ENCODE measurements at places on chromosomes 2 and 18.

DNA sequence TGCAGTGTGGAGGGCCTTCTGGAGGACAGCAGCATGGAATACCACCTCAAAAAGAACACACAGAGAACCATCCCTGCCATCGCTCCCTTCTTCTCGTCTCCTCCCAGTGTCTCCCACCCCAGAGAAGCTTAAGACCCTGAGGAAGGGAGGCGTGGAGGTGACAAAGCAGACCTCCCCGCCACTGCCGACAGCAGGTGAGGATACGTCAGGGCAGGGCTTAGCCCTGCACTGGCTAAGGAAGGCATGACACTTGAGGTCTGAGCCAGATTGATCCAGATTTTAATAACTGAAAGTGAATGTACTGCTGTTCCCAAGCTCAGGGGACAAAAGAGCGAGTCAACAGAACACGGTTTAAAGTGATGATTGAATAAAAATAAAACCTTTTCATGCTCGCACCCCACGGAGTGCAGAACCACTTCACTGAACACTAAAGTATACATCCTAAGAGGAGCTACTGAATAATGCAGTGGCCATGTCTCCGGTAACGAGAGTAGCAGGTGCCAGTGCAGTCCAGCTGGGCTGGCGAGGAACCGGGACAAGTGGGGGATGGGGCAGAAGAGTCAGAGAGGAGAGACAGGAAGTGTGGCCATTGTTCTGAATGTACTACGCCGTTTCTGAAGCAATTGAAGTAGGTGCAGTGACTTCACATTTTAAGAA, 391.0 kb downstream of the CDH2 start:
- no peak for DNase-seq

DNA sequence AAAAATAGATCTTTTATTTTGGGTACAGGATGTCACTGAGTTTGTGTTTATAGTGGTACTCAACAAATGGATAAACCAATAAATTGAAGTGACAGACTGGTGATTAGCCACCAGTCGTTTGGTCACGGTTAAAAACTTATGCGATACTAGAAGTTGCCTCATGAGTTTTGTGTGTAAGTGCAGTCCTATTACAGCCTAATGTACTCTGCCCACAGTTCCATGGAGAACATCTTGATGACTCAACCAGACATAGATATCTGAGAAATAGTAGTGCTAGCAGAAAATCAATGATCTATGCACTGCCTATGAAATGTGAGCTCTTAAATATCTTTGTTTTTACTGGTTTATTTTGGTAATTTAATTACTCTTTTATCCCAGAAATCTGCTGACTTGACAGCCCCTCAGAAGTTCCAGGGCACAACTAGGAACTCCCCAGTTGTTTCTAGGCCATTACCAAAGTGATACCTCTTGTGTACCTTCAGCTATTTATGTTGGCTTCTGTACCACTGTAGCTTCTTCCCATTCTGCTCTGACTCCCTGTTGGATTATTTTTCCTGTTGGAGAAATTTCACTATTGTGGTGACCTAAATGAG, 209.1 kb upstream of the KCNJ3 start:
- DNase-seq, result no peak

DNA sequence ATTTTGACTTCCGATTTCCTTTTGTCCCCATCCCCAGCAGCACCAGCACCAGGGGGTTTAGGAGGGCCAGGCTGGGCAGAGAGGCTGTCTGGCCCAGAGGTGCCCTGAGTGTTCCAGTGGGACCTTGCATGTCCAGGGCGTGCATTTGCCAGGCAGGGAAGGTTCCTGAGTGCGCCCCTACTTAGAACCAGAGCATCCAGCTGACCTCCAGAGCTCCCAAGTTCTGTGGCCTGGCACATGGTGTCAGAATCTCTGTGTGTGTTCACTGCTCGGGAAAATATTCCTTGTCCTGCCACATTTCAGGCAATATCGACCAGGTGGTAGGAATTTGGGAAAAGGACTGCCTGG, 5.5 kb downstream of the SIX3 start:
- no peak for DNase-seq

DNA sequence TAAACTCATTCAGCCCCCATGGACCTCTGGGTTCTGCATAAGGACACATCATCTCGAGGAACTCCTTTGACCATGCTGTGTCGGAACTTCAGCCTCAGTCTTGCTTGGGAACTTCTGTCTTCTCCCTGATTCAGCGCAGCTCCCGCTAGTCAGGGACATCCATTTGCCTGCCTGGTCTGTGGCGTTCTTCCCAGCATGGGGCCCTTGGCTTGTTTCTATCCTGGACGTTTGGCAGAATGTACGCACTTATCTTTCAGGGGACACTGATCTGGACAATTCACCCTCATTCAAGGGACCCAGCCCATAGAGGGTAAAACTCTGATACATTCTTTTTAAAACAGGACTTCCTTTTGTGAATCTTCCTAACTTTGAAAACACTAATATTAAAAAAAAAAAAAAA, 75.8 kb upstream of the WIPF1 start:
- no peak for DNase-seq

- no peak for DNase-seq
These were observed 3.1 kb downstream of the ARHGAP15 start for GRCh38 chr2:143132355-143132754.

- no peak for DNase-seq
These were observed 1.6 kb upstream of the HOXD3 start for GRCh38 chr2:176155356-176156044.

DNA sequence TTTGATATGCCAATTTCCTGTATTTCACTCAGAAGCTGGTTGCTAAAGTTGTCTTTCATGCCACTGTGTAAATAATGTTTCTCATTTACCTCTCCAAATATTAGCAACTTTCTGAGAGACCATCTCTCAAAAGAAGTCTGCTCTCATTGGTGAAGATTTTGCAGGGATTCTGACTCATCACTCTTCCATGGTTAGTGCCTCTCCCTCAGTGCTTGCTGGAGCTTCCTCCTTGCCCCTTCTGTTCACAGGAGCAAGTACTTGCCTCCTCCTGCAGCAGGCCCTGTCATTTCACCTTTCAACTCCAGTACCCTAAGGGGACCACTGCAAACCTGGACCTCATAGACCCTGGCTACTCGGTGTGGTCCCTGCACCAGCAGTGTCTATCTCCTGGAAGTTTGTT, 168.8 kb downstream of the ZNF385B start:
- no peak for DNase-seq

GRCh38 chr2:54581326-54582039, 125.4 kb downstream of the SPTBN1 start:
- DNase-seq, result no peak

DNA sequence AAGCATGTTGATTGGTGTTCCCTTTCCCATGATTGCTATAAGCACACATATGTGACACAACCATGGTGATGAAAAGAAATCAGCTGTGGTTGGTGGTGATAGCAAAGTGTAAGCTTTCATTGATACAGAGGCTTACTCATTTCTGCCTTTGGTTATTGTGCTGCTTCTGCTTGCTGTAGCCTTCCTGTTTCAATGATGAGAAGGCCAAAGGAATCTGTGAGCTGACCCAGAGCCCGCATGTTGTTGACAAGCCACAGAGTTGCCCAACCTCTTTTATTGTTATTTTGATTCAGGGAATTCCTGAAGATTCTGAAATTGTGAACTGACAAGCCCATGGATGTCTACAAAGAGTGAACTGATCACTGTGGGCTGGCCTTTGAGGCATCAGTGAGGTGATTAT, 164.4 kb downstream of the TMEFF2 start:
- DNase-seq, result no peak
